ENCODE measurements at places on chromosomes 7 and 10.

- no peak for DNase-seq
These were observed 398.8 kb upstream of the IGFBP3 start for GRCh38 chr7:46319841-46320240.

GRCh38 chr10:70295926-70296325 is 12.1 kb upstream of the NPFFR1 start:
- no peak for DNase-seq

DNA sequence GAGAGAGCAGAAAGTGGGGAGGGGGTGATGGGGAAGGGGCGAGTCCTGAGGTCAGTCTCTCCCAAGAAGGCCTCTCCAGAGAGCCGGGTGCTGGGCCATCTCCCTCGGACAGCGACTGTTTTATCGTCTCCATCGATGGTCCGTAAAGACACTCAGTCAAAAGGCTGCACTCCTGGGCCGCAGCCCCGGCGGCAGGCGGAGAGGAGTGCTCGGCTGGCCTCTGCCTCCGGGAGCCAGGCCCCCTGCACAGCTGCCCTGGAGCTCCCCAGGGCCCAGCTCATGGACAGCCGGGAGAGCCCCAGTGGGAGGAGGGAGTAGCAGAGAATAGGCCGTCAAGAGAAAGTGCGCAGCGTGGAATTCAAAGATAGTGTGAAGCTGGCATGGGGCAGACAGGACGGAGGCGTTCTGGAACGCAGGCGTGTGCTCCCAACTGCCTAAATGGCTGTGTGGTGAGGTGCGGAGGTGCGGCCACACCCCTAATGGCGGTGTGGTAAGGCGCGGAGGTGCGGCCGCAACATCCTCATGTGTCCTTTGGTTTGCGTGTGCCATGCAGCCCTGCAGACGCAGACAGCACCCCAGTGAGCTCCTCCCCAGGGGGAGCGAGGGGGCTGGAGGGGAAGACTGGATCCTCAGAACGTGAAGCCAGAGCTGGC is 477.5 kb upstream of the FOXK1 start:
- no peak for DNase-seq

DNA sequence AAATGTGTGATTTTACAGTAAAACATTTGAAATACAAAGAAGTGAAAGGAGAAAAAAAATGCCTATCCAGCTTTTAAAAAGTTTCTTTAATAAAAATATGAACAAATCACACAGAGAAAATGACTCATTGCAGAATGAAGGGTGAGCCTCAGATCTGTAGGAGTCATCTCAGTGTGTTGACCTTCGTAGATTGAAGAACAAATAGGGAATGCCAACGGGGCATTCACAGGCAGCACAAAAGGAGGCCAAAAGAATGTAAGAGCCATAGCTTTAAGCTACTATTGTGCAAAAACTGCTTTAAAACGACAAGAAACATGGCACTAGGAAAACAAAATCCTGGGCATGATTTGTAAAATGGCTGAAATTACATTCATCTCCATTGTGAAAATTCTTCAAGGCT is 782.7 kb upstream of the CELF2 start:
- no peak for DNase-seq

DNA sequence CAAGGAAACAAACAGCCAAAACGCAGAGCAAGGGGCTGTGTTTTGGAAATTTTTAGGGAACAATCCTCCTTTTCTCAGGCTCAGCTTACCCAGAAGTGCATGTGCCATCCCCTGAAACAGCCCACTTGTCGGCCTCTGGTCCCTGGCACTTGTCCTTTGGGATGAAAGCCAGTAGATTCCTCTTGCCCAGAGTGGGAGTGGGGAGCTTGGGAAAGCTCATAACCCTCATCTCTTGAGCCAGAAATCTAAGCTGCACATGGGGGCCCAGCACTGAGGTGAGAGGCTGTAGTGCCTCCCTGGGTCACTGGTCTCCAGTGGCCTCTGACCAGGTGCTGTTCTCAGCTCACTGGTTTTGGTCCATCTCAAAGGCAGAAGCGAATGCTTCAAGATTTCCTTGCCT is 150.3 kb downstream of the RNF216 start:
- no peak for DNase-seq

- peak; percentile 61 for DNase-seq
These were observed 182.9 kb downstream of the BMPER start for GRCh38 chr7:34087892-34088891.

- DNase-seq: no peak
These were observed 188.3 kb downstream of the CDC14C start for GRCh38 chr7:49112647-49113046.

DNA sequence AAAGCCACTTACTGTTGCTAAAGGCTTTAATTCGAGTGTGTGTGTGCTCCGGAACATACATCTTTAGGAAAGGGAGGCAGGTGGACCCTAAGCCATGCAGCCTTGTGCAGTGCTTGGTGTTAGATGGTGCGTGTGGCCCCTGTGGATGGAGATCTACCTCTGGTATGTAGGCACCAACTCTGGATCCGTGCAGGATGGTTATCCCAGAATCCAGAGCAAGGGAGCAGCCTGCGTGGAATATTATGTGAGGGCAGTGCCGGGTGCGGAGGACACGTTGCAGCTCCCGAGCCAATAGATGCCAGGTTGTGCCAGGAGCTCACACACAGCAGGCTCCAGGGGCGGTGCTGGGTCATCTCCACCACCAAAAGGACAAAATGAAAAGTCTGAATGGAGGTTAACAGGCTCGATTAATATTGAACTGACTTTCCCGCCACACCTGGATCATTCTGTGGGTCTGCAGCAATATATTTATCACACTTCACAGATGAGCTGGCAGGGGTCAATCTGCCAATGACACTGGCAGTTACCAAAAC is 143.0 kb upstream of the NPS start:
- DNase-seq: no peak

- DNase-seq: peak; percentile 39
These were observed 1567.3 kb upstream of the LRRTM3 start for GRCh38 chr10:65358565-65358964.

- DNase-seq: no peak
These were observed 78.4 kb downstream of the IPMK start for GRCh38 chr10:58189269-58189668.

DNA sequence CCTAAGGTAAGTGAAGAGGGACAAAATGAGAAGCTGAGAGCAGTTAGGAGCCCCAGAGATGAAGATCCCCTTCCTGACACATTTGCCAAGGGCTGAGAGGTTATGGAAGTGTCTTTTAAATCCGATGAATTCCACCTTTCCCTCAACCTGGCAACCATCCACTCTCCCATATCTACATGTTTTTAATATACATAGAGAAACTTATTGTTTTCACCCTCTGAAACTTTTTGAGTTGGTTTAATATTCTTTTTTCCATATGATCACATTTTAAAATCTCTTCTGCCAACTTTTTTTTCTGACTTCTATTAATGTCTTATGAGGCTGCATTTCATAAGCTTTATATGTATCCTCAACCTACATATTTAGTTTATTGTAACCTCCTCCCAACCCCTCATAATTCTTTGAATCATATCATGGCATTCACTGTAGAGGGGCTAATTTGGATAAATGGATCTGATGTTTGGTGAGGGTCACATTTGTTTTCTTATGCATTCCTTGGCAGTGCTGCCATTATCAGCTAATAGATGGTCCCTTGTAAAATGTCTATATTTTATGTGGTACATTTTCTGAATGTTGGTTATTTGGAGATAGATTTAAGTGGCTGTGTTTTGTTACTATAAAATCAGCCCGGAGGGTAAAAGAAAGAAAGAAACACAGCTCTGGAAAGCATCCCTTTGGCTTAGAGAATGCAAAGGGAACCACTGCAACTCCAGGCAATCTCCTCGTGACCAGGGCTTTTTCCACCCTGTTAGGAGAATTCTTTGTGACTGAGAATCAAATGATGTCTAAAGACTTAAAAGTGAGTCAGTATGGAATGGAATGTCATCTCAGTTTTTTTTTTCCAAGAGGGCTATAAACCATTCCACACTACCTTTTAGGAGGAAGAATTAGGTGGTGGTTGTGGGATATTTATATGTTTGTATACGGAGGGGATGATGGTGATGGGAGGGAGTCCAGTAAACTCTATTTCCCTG is 334.4 kb downstream of the SUGCT start:
- DNase-seq: no peak

GRCh38 chr10:95404462-95404858 is 113.7 kb upstream of the PDLIM1 start:
- DNase-seq: no peak

DNA sequence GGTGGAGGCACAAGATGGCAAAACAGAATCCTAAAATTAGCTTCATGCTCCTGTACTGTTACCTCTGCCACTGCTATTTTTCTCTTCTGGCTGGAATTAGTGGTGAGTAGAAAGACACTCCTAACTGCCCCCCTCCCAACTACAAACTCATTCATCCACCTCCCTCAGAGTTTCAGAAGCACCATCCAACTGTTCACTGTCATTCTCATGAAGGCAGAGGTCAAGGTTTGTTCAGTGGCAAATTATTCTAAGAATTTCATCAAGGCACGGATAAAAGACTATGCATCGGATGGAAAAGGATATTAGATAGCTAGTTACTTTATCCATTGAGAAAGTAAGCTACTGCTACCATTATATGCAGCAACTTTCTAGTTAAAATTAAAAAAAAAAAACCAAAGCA is 59.7 kb downstream of the LRGUK start:
- DNase-seq: no peak

GRCh38 chr10:69409176-69409495 is 7.6 kb downstream of the TACR2 start:
- DNase-seq: no peak

DNA sequence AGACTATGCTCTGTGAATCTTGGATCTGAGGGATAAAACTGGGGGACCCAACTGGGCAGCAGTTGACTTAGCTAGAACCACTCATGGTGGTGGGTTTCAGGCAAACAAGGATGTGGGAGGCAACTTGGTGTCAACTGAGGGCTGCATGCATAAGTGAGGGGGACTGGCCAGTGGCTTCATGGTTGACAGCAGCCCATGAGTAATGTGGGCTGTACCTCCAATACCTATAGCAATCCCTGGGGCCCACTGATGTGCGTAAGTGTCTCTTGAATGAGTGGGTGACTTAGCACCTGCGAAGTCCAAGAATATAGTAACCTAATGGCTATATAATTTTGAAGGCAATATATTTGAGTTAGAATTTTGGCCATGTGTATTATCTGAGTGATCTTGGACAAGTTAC is 13.7 kb upstream of the MAP3K8 start:
- DNase-seq: no peak

DNA sequence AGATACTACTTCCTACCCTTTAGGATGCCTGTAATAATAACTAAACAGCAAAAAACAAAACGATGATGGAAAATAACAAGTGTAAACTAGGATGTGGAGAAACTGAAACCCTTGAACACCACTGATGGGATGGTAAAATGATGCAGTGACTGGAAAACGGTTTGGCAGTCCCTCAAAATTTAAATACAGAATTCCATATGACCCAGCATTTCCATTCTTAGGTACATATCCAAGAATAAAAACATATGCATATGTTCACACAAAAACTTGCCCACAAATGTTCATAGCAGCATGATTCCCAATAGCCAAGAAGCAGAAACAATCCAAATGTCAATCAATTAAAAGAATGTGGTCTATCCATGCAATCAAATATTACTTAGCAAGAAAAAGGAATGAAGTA is 25.8 kb downstream of the SMURF1 start:
- DNase-seq: no peak
